ENCODE measurements at places on chromosomes 12 and 14.
A peak's percentile ranks its signal among the peaks of the same experiment; 100 is the strongest.

DNA sequence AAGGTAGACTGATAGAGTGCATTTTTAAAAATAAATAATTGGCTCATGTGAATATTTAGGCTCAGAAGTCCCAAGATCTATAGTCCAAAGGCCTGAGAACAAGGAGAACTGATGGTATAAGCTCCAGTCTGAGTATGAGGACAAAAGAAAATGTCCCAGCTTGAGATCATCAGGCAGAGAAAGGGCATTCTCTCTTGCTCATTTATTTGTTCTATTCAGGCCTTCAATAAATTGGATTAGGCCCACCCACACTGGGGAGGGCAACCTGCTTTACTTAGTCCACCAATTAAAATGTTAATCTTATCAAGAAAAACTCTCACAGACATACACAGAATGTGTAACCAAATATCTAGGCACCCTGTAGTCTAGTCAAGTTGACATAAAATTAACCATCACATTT is 644.4 kb upstream of the MDGA2 start:
- DNase-seq = peak; percentile 37

DNA sequence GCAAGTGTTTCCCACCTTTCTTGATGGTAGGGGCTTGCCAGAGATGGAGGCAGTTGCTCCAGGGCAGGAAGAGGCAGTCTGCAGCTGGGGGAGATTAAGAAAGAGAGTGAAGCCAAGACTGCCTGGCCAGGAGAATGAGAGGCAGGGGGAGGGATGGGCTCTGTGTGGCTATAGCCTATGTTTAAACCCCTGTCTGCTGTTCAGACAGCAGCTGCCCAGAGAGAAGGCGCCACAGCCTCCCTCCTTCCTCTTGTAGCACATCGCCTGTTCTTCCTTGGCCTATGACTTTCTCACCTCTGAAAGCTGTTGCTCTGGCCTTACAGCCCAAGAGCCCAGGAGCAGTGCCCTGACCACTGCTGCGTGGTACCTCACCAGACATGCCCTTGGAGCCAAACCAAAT is 61.7 kb downstream of the EMP1 start:
- peak; percentile 93 for DNase-seq

- no peak for DNase-seq
Observed at GRCh38 chr14:99261912-99262787, 9.8 kb downstream of the BCL11B start.

DNA sequence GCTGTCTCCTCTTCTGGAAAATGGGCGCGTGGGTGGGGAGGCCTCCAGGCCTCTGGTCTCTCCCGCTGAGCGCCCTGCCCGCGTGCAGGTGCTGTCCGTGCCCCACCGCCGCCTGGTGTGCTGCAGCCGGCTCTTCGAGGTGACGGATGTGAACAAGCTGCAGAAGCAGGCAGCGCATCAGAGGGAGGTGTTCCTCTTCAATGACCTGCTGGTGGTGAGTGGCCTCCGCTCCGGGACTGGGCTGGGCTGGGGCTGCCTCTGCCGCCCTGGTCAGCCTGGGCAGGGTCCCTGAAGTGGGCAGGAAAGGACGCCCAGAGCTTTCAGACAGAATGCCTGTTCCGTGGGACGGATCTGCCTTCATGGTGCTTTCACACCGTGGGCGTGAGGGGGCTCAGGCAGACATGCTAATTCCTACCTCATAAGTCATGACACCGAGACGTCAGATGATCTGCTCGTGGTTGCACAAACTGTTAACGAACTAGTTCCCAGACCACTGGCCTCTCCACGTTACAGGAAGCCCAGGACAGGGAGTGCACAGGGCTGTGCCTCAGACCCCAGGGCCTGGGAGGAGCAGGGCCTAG is 50.5 kb downstream of the SLC6A12 start:
- no peak for DNase-seq

DNA sequence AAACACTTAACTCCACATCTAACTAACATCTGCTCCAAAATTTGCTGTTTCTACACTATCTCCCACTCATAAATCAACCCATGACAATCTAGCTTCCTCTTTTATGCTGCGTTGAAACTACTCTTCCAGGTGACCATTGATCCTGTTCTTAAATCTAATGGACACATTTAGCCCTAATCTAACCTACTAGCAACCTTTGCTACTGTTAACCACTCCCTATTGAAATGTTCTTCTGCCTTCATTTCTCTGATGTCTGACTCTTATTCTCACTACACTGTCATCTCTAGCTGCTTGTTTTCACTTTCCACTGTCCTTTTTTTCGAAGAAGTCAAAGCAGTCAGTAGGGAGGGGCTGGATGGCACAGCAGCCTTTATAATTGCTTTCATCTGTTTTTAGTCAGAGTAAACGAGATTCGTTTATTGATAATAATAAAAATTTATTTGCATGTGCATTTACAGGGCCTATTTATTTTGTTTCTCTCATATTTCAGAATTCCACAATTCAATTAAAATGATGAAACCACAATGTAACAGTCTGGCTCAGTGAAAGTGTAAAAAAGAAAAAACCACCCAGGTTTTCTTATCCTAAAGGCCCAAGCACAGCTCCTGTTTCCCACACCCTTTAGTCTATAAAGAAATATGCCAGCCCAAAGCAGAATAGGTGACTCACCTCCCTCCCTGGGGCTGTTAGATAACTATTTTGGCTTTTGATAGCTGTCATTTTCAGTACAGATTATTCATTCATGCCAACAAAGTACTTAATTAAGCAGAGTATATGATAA is 44.9 kb downstream of the ATP2B1 start:
- DNase-seq = no peak

GRCh38 chr12:31714406-31715271 is 14.2 kb downstream of the AMN1 start:
- DNase-seq = no peak

GRCh38 chr14:68463299-68463698 is 329.6 kb downstream of the ZFP36L1 start:
- DNase-seq = no peak

Data from NCI-H82 (cell line).